Amniotic epithelial cell (primary cell): ENCODE measurements at places on chromosomes 1 and 21.
A peak's percentile ranks its signal among the peaks of the same experiment; 100 is the strongest.

- DNase-seq = peak; percentile 48
Measured at GRCh38 chr1:30707412-30708360, 15.7 kb downstream of the MATN1 start.

DNA sequence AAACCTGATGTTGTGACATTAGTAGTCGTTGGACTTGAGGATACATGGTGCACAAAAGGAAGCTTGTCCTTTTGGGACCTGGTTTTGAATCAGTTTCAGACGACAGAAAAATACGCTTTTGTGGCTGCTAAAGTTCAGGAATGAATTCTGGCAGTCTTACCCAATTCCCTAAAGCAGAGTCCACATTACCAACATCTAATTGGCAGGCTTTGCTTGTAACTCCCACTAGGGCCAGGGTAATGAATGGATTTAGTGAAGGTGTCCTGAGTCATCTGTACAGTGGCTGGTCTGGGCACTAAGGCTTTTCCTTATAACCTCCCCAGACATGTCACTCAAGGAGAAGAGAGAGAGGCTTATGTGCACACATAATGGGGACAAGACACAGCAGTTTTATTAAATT is 66.2 kb upstream of the RNPC3 start:
- peak; percentile 12 for DNase-seq

GRCh38 chr21:42436914-42437313 is 33.2 kb downstream of the UBASH3A start:
- DNase-seq = no peak

GRCh38 chr1:29969576-29969975 is 733.3 kb downstream of the PTPRU start:
- DNase-seq = no peak

DNA sequence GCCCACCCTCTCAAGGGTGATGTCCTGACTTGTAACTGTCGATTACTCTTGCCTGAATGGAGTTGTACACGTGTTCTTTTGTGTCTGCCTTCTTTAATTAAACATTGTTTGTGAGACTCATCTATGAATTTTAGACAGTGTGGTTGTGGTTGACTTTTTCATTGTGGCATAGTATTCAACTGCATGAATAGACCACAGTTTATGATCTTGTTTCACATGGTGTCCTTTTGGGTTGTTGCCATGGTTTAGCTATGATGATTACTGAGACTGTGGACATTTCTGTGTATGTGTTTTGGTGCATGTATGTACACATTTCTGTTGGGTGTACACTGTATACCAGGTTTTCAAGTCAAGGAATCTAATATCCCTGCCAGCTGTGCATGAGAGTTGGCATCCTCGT is 30.1 kb downstream of the PRMT2 start:
- peak; percentile 8 for DNase-seq

DNA sequence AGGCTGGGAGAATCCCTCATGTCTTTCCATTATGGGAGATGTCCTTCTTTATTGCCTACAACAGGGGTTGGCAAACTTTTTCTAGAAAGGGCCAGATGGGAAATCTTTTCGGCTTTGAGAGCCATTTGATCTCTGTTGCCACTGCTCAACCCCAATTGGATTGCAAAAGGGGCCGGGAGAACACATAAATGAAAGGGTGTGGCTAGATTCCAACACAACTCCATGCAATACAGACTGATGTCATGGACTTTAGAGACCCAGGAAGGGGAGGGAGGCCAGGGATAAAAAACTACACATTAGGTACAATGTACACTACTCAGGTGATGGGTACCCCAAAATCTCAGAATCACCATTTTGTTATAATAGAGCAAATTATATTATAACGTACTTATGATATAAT is 97.6 kb upstream of the SIM2 start:
- DNase-seq = no peak

GRCh38 chr1:65658122-65658521 is 134.6 kb upstream of the PDE4B start:
- no peak for DNase-seq

DNA sequence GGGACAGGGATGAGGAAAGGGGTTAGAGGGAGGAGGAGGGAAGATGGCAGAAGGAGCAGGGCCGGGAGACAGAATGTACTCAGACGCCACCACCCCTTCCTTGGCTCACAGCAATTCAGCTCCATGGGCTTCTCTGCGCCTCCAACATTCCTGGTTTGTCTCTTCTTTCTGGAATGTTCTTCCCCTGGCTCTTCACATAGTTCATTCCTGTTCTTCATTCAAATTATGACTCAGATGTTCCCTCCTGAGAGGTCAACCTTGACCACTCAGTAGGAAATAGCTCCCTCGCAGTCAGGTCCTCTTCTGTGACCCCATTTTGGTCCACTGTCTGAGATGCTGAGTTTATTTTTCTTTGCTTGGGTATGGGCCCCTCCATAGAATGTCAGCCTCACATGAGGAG is 203.2 kb downstream of the C1orf94 start:
- no peak for DNase-seq

DNA sequence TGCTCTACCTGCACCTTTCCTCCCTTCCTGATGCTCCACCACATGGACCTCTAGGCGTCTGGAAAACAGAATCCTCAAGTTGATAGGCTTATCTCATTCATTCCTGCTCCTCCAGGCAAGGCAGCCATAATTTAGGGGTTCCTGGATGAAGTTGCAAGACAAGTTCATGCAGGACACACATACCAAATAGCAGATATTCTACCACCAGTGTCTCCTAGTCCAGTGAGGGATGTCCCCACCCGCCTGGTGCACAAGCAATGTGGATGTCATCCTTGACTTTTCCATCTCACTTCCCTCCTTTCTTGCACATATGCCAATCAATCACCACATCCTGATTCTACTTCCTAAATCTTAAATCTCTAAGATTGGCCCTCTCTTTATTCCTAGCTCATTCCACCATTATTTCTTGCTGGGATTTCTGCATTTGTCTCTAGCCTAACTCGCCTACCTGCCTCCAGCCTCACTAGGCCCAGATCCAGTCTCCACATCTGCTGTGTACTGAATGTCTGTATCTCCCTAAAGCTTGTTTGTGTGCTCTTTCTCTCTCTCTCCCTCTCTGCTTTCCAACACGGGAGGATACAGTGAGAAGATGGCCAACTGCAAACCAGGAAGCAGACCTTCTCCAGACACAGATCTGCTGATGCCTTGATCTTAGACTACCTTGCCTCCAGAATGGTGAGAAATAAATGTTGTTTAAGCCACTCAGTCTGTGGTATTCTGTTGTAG is 40.5 kb downstream of the CD34 start:
- no peak for DNase-seq
